ENCODE measurements at places on chromosomes 1 and 21.

DNA sequence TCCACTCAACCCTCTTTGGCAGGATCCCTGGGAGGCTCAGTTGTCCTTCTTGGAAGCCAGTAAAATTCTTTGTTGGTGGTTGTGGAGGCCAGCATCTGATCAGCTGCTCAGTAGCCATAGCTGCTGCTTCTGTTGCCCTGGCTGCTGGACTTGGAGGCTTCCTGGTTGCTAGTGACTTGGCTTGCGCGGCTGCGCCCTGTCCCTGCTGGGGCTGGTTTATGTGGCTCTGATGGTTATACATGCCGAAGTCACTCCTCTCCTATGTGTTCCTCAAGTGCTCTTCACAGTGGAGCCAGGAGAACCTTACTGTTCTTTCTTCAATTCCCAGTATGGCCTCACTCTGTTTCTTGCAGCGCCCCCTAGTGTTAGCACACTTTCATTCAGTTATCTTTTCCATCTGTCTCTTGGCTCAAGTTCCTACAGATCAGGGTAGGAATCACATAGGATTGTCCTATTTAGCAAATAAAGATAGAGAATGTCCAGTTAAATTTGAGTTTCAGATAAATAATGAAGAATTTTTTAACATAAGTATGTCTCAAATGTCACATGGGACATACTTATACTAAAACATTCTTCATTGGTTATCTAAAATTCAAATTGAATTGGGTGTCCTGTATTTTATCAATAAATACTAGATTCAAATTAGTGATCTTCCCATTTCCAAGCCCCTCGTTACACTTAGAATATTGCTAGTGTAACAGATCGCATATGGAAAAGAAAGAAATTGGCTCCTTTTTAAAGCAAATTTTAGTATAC lies 176.5 kb downstream of the TGFB2 start:
- no peaks in the 10 kb centered on the region for H3K36me3 ChIP-seq
- no peaks in the 10 kb centered on the region for H3K4me1 ChIP-seq
- H3K27ac ChIP-seq: no peak overlapping the region
- peaks cover 17% of the 10 kb centered on the region for H3K27me3 ChIP-seq
- H3K4me3 ChIP-seq: no peak overlapping the region

- H3K27ac ChIP-seq: peak overlapping the region; percentile 31
- no peaks in the 10 kb centered on the region for H3K27me3 ChIP-seq
- H3K4me1 ChIP-seq: peaks cover 35% of the 10 kb centered on the region
Observed at GRCh38 chr1:113855630-113856400, 15.7 kb downstream of the PTPN22 start.

DNA sequence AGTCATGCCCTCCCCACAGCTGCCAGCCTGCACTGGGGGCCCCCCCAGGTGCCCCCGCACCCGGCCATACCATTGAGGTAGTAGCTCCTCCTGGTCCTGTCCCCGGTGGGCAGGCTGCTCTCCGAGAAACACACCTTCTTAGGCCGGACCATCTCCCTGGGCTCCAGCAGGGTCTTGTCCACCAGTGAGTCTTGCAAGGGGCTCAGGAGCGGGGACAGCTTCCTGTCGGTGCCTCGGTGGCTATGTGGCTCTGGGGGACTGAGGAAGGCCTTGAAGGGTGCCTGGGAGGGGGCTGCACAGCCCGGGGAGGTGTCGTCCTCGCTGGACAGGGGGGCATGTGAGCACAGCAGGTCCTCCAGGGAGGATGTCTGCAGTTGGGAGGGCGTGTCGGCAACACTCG lies 12.9 kb upstream of the FTCD start:
- H3K4me1 ChIP-seq: peaks cover 6% of the 10 kb centered on the region
- no peak overlapping the region for H3K4me3 ChIP-seq
- H3K27me3 ChIP-seq: no peaks in the 10 kb centered on the region

DNA sequence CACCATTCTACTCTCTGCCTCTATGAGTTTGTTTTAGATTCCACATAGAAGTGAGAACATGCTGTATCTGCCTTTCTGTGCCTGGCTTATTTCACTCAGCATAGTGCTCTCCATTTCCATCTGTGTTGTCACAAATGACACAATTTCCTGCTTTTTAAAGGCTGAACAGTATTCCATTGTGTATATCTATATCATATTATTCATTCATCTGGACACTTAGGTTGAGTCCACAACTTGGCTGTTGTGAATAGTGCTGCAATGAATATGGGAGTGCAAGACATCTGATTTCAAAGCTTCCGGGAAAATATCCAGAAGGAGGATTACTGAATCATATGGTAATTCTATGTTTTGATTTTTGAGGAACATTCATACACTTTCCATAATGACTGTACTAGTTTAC lies 20.1 kb upstream of the DONSON start:
- DNase-seq: no peak
- H3K27ac ChIP-seq: peak overlapping the region; percentile 18
- H3K4me1 ChIP-seq: peaks cover 3% of the 10 kb centered on the region
- peaks cover 37% of the 10 kb centered on the region for H3K36me3 ChIP-seq

DNA sequence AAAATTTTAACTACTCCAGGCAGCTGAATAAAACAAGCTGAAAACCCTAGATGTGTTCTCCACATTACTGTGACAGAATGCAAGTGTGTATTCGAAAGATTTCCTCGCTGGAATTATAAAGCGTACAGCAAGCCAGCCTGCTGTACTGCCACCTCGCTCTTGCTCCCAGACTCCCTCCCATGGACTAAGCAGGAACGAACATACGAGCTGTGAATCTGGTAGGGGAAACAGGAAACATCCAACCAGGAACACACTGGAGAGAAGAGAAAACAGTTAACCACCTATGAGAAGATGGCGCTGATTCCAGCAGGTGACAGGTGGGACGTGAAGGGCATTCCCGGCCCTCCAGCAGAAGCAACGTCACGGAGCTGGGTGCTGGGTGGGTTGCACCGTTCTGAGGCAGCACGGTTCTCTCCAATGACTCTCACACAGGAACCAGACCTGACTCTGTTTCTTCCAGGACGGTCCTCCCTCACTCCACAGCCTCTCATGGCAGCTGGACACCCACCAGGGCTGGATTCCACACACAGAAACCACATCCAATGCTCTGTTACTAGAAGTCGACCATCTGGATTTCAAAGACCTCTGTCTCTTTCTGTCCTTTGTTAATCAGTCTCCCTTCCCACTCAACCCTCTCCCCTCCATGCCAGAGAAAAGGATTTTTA lies 219.2 kb downstream of the RERE start:
- DNase-seq: no peak
- peak overlapping the region; percentile 15 for H3K27ac ChIP-seq
- H3K4me1 ChIP-seq: peaks cover 55% of the 10 kb centered on the region
- no peaks in the 10 kb centered on the region for H3K27me3 ChIP-seq
- H3K36me3 ChIP-seq: peaks cover 15% of the 10 kb centered on the region
- H3K4me3 ChIP-seq: no peak overlapping the region

DNA sequence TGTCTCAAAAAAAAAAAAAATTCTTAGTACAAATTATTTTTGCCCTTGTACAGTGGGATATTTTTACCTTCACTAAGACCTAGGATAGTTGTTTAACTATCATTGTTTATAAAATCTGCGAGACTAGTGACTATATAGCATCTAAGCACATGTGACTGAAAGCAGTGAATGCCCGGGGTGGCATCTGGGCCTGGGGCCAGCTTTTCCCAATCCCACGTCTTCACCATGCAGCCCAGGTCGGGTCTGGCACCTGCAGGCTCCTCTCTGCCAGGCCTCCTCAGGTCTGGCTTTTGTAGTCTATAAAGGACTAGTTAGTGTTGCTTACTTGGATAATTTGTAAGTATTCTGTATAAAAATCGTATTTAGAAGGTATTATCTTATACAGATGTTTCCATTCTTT lies 40.8 kb downstream of the CBS start:
- no peaks in the 10 kb centered on the region for H3K27me3 ChIP-seq
- no peak for DNase-seq
- peaks cover 42% of the 10 kb centered on the region for H3K36me3 ChIP-seq
- H3K27ac ChIP-seq: no peak overlapping the region

DNA sequence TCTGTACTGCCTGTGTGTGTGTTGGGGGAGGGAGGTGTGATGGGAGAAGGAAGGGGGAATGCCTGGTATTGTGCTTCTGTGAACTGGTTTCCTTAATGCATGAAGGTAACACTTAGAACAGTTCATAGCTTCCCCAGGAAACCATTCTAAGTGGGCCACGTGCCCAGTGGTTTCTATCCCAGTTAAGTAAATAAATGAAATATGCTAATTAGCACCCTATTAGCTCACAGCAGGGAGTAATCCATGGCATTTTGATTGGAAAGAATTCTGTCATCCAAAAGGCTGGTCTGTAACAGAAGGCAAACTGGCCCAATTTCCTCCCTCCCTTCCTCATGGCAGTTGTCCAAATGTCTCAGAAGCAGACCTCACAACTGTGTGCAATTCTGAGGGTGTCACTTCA lies 199.3 kb downstream of the TTLL7 start:
- no peak for DNase-seq
- H3K27ac ChIP-seq: no peak overlapping the region
- H3K27me3 ChIP-seq: no peaks in the 10 kb centered on the region
- H3K4me3 ChIP-seq: no peak overlapping the region

DNA sequence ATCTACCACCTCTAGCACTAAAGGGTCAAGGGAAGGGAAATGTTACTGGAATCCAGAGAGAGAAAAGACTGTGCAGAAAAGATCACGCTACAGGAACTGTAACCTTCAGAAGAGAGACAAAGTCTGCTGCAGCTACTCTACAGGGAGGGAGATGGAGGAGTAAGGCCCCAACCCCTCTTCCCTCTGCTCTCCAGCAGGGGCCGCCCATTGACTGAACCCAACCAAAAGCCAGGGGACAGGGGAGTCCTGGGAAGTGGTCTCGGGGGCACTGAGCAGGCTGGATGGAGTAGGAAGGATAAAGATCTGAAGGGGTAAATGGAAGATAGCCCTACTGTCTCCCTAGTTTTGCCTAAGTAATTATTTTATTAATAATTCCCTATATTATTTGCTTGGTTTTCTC lies 72.8 kb upstream of the NR5A2 start:
- no peaks in the 10 kb centered on the region for H3K4me1 ChIP-seq
- no peak overlapping the region for H3K4me3 ChIP-seq
- DNase-seq: no peak

GRCh38 chr1:185996211-185996610 lies 262.0 kb downstream of the HMCN1 start:
- H3K27ac ChIP-seq: no peak overlapping the region
- H3K36me3 ChIP-seq: no peaks in the 10 kb centered on the region
- H3K27me3 ChIP-seq: no peaks in the 10 kb centered on the region
- H3K4me3 ChIP-seq: no peak overlapping the region
- no peaks in the 10 kb centered on the region for H3K4me1 ChIP-seq

- H3K27me3 ChIP-seq: no peaks in the 10 kb centered on the region
- H3K4me1 ChIP-seq: no peaks in the 10 kb centered on the region
Observed at GRCh38 chr1:211468595-211468994, 23.4 kb downstream of the RD3 start.

GRCh38 chr1:169466259-169467230 lies 19.2 kb downstream of the SLC19A2 start:
- H3K4me3 ChIP-seq: no peak overlapping the region
- H3K27me3 ChIP-seq: no peaks in the 10 kb centered on the region
- peaks cover 34% of the 10 kb centered on the region for H3K36me3 ChIP-seq
- no peak overlapping the region for H3K27ac ChIP-seq
- peaks cover 7% of the 10 kb centered on the region for H3K4me1 ChIP-seq

GRCh38 chr1:165857046-165857801 lies 29.8 kb downstream of the UCK2 start:
- peaks cover 30% of the 10 kb centered on the region for H3K4me1 ChIP-seq
- no peak for DNase-seq
- peaks cover 19% of the 10 kb centered on the region for H3K36me3 ChIP-seq
- no peak overlapping the region for H3K27ac ChIP-seq

DNA sequence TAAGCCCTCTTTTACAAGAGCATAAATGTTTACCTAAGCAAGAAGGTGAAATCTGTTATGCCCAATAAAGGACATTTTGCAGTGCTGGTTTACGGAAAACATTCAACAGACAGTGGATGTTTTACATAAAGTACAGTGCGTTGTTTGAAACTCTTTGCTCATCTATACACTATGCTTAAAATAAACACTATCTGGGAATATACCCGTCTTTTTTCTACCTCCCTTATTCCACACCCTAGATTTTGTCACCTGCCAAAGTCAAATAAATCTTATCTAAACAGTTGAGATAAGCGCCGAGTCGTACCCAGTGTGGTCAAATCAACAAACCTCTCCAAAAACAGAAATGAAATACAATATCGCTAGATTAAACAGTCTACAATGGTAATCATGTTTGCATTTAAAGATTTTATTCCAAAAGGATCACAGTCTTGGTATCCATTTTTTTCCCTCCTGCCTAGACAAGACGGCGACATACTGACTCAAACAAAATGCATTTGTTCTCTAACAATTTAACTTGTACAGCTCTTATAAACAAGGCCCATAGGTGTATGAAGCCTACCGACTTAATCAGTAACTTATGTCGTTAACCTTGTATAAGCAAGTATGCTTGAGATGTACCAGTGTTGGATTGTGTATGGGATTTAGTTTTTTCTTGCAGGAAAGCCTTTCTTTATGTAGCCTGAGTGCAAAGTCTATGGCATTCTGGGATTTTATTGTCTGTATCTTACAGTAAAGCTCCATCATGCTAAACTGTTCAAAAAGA lies 189.1 kb downstream of the FMN2 start:
- no peak for DNase-seq
- H3K27me3 ChIP-seq: no peaks in the 10 kb centered on the region
- H3K36me3 ChIP-seq: no peaks in the 10 kb centered on the region
- H3K4me3 ChIP-seq: no peak overlapping the region
- no peaks in the 10 kb centered on the region for H3K4me1 ChIP-seq

DNA sequence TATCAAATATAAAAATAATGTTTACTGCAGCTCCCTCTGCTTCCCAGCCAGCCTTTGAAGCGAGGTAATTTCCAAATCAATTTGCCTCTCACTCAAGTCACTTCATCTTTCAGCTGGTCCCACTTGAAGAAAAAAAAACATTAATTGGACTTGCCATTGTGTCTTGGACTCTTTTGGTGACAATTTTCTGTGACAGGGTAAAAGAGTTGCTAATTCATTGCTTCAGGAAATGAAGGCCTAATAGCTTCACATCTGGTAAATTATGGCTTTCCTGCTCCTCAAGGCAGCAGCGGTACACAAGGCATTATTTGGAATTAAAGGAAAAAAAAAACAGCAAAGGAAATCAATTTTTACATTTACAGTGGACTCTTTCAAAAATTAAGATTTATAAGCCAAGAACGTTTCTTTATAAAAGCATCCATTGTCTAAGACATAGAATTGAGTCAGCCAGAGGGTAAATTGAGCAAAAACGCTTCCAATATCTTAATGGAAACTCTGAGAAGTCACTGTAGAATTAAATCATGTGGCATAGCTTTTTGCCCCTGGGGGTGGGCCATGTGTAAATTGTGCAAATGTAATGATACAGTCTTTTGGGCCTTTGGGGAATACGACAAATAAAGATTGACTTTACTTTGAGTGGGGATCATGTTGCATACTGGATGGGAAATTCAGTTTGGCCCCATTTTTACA lies 102.5 kb downstream of the LYPLAL1 start:
- no peaks in the 10 kb centered on the region for H3K27me3 ChIP-seq
- no peak overlapping the region for H3K4me3 ChIP-seq
- no peaks in the 10 kb centered on the region for H3K4me1 ChIP-seq
- H3K36me3 ChIP-seq: no peaks in the 10 kb centered on the region

- no peaks in the 10 kb centered on the region for H3K27me3 ChIP-seq
- H3K36me3 ChIP-seq: no peaks in the 10 kb centered on the region
- DNase-seq: no peak
- no peaks in the 10 kb centered on the region for H3K4me1 ChIP-seq
- no peak overlapping the region for H3K4me3 ChIP-seq
- no peak overlapping the region for H3K27ac ChIP-seq
Observed at GRCh38 chr1:240941701-240942370, 329.9 kb upstream of the GREM2 start.

- peaks cover 35% of the 10 kb centered on the region for H3K36me3 ChIP-seq
- no peaks in the 10 kb centered on the region for H3K27me3 ChIP-seq
- H3K4me3 ChIP-seq: peak overlapping the region; percentile 88
- H3K27ac ChIP-seq: peak overlapping the region; percentile 99
Observed at GRCh38 chr1:236795757-236796667, 920 bp downstream of the MTR start.

GRCh38 chr1:37919277-37919676 lies 27.6 kb downstream of the INPP5B start:
- peaks cover 6% of the 10 kb centered on the region for H3K36me3 ChIP-seq
- no peak for DNase-seq
- no peaks in the 10 kb centered on the region for H3K27me3 ChIP-seq
- peaks cover 31% of the 10 kb centered on the region for H3K4me1 ChIP-seq

All from activated T-cell treated with anti-CD3 and anti-CD28 coated beads, Interleukin-2, amount 50 U/mL, for 24 hours (primary cell).